GM06990 (cell line): ENCODE measurements at places on chromosomes 7 and 10.

- no peak for DNase-seq
Measured at GRCh38 chr10:103833731-103834365, 21.5 kb downstream of the SH3PXD2A start.

DNA sequence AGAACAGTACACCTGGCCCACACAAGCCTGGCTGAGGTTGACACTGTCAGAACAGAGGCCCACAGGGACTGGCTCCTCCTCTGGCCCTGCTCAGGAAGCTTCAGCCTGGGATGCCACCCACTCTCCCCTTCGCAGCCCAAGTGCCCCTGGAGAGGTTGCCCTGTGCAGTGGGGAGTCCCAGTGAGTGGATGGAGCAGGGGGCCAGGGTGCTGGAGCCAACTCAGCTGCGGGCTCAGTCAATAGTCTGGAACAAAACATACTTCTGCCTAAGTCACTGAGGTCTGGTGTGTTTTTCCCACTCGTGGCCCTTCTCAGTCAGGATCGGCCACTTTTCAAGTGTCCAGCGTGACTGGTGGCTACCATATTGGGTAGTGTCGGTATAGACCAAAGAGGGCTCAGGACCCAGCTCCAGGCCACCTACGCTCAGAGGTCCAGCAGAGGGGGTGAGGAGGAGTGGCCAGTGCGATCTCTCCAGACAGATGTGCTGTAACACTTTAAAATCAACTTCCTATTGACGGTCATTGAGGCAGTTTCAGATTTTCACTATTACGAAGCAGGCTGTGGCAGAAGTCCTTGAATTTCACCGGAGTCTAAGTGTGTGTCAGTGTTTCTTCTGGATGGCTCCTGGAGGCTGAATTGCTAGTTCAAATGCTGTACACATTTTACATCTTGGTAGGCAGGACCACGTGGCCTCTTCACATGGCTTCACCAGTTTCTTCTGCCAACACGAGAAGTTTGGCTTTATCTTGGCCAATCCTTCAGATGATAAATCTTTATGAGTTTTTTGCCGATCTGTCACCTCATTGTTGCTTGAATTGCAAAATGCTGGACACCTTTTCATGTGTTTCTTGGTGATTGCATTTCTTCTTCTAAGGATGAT lies 994 bp upstream of the GCK start:
- no peak for DNase-seq

DNA sequence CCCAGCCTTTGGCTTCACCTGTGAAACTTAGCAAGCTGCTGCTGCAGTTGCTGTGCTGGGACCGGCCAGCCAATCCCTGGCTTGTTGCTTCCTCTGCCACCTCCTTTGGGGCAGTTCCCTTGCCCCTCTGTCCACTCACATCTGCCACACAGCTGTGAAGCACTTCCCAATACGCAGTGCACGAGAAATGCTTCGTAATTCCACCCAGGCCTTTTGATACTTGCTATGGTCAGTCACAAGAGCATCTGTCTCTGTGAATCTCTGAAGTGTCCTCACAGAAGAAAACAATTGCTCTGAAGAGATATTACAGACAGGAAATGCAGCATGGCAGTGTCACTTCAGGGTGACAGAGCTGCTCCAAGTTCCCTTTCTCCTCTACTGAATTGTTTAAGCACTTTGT lies 208.5 kb downstream of the PTEN start:
- DNase-seq: no peak

DNA sequence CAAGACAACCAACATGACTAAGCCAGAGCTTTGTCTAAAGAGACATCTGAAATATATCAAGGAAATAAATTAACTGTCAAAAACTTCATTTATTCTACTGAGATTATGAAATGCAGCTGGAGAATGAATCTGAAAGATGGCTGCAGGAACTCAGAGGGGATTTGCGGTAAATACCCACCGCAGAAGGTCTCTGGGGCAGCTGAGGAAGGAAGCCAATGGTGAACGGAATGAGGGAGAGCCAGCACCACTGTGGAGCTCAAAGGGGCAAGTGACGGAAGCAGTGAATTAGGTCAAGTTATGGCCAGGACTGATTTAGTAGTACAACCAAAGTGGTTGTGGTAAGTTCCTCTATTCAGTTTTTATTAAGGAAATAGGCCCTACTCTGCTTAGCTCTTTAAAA lies 215.3 kb upstream of the GLI3 start:
- DNase-seq: no peak

- DNase-seq: no peak
Measured at GRCh38 chr7:40810274-40810673, 675.5 kb downstream of the SUGCT start.

DNA sequence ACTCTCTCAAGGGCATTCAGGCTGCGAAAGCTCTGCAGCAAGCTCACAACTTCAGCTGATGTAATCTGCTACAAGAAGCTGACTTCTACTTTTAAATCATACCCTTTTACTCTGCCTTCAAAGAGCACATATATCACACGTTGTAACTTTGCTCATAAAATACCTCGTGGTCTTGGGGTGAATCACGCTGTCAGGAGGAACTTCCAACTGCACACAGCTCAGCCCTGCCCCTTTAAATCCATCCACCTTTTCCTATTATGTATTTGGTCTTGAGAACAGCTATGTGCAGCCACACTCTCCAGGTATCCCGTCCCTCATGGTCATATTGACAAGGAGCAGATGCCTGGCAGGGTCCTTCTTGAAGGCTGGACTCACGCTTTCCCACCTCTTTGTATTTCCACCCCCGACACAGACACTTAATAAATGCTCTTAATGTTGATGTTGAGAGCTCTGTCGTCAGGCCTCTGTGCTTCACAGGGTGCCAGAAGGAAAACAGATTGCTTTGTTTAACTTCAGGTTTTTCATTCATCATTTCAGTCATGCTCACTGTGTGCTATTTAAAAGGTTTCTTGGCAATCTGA lies 47.6 kb downstream of the ICA1 start:
- DNase-seq: no peak

- DNase-seq: no peak
Measured at GRCh38 chr7:155395176-155395797, 62.6 kb upstream of the EN2 start.

DNA sequence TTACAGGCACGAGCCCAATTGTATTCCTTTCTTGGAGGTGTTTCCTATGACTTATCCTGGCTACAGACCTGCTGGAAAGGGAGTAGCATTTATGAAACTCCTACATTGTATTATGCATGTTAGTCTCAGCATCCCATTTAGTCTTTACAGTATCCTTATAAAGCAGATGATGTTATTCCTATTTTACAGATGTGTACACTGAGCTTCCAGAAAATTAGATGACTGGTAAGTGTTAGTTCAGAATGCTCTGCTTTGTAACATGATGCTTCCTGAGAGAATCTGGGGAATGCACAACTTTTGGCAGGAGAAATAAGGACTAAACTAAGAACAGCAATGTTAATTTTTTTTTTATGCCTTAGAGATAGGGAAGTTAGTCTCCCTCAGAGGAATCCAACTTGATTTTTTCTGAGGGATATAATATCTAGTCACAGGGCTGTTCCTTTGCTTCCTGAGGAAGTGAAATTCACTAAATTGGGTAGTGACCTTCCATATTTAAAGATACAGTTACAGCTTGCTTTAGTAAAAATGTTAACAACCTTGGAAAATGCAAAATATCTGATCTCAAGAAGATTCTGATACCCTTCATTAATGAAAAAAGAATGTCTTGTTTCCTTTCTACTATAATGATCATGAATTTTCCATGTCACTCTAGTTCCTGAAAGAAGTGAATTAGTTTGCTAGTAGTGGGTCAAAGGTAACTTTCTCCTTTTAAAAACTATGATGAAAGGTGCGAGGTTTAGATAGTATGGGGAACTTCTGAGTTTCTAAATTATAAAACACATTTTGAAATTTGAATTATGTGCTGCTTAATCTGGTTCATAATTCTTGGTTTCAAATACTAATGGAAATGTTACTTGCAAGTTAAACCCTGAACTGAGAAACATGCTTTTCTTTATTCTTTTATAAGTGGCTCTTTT lies 194.0 kb upstream of the PRPS1L1 start:
- no peak for DNase-seq

DNA sequence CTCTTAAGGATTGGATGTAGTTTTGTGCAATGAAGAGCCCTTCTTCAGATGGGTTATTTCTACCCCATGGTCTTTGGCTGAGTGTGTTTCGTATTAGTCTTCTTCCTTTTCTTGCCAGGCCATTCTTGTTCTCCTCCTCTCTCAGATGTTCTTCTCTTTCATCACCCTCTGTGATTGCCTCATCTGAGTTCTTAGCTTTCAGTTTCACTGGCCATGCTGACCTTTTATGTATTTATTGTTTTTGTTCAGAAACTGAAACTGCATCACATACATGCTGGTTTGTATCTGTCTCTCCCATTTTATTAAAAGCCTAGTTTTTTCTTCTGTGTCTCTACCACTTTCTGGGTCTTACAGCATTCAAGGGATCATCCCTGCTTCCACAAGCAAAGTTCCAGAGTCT lies 21.7 kb upstream of the PCGF5 start:
- peak; percentile 45 for DNase-seq

GRCh38 chr10:114398587-114399331 lies 5.5 kb downstream of the AFAP1L2 start:
- no peak for DNase-seq

- DNase-seq: no peak
Measured at GRCh38 chr7:158723266-158723665, 18.7 kb upstream of the NCAPG2 start.

DNA sequence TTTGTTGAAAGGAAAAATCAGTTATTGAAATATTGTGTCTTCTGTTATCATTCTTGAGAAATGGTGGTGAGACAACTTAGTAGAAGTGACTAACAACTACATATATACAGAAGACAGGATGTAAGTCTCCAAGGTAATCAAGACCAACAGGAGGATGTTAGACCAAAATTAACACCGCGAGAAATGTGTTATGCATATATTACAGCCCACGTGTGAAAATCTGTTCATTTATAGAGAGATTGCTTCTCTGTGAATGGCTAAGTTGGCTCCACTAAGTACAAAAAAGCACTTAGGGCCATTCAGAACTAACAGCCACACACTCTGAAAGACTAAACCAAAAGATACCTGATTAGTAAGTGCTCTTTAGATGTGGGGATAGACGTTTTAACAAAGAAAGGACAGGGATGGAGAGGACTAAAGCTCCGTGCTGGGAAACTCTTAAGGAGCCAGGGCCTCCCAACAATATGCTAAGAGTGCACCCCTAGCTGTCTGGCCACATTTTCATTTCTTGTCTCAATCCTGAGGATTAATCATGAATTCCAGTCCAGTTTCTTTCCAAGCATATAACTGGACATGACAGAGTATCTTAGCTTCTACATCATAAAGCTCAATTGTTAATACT lies 26.5 kb downstream of the HDAC9 start:
- peak; percentile 52 for DNase-seq

GRCh38 chr7:127021019-127021738 lies 231.6 kb downstream of the GRM8 start:
- DNase-seq: no peak

DNA sequence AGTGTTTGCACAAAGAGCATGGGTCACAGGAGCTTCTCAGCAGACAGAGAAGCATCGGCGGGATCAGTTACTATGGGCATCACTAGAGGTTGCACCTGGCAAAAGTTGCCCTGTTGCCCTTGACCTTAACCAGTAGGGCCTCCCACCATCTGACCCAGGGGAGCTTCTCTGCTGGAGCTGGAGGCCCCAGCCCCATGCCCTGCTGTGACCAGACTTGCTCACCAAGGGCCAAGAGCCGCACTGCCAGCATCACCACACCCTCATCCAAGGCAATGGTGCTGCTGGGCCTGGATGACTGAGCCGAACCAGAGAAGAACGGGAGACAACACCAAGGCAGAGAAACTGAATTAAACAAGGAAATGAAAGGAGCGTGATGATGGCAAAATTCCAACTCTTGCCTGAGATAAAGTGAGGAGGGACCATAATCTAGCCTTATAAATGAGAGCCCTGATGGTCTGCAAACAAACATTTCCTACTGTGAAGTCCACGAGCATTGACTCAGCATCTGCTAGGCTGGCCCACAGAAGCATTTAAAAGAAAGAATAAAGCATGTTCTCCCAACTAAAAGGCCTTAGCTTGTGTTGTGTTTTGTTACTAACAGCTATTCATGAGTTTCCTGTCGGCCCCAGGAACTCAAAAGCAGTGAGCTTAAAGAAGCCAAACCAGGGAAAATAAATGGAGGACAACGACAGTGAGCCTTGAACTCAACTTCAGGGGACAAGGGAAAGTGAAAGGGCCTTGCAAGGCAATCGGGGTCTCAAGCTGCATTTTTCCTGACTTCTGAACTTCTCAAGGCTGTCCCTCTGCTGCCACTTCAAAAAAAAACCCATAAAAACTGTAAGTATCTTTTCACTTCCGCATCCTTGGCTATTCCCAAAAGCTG lies 60.4 kb downstream of the AFAP1L2 start:
- no peak for DNase-seq

DNA sequence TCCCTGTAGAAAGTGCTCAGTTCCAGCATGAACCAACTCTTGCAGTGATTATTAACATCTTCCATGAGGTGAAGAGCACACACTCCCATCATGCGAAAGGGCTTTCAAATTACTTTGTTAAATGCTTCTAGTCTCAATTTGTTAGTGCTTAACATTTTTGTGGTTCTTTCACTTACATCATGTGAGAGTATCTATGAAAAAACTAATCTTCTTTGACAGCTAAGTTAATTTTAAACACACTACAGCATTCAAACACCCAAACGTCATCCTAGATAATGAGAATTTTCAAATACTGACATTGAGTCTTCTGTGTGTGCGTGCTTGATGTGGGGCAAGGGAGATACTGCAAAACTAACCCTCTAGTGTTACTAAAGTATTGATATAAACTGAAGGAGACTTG lies 84.8 kb downstream of the ETV1 start:
- DNase-seq: no peak

- DNase-seq: peak; percentile 35
Measured at GRCh38 chr10:68684413-68684812, 36.6 kb upstream of the CCAR1 start.

GRCh38 chr10:88890681-88891381 lies 10.8 kb downstream of the STAMBPL1 start:
- no peak for DNase-seq

DNA sequence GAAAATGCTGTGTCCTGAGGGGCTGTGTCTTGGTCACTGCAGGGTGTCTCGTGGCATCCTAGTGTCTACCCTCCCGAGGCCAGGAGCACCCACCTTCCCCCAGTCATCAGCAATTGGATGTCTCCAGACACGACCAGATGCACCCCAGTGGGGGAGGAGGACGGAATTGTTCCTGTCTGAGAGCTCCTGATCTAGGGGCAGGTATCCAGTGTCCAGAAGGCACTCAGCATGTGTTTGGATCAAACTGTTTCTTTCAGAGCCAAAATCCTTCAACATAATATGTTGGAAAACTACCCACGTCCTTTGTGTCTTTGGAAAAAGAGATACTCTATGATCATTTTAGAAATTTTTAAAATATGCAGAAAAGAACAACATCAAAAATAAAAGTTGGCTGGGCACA lies 16.9 kb downstream of the PRKRIP1 start:
- no peak for DNase-seq

GRCh38 chr7:27603813-27604212 lies 58.9 kb downstream of the HIBADH start:
- DNase-seq: no peak

GRCh38 chr10:83373671-83374070 lies 765.6 kb upstream of the GHITM start:
- DNase-seq: no peak

DNA sequence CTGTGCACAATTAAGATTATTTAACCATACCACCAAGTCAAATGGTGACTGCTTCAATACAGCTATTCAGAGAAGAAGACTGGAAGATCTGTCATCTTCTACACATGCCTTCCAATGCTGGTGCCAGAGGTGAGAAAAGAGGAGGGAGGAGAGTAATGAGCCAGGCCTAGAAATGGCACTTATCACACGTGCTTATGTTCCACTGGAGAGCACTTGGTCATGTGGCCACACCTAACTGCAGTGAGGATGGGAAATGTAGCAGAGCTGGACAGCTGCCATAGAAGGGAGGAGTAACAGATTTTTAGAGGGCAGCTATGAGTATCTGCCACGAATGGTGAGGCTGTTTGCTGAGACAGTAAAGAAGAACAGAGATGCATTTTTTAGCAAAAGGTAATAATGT lies 77.1 kb downstream of the MPLKIP start:
- no peak for DNase-seq
